ENCODE measurements at places on chromosomes 6 and 20. TPM values are rescaled to one million over a fixed set of nuclear protein-coding genes. Genes with fewer than 3 reads are reported as not detected.
A peak's percentile ranks its signal among the peaks of the same experiment; 100 is the strongest.

GRCh38 chr6:22078288-22078687, 218.5 kb downstream of the PRL start:
- no peak overlapping the region for H3K4me3 ChIP-seq
- no peaks in the 10 kb centered on the region for H3K36me3 ChIP-seq
- DNase-seq, result no peak
- no peaks in the 10 kb centered on the region for H3K4me1 ChIP-seq

- H3K27ac ChIP-seq, result no peak overlapping the region
- no peaks in the 10 kb centered on the region for H3K36me3 ChIP-seq
- no peaks in the 10 kb centered on the region for H3K27me3 ChIP-seq
- H3K4me3 ChIP-seq, result no peak overlapping the region
- DNase-seq, result no peak
- H3K4me1 ChIP-seq, result no peaks in the 10 kb centered on the region
Measured at GRCh38 chr6:14149053-14149738, 31.6 kb downstream of the CD83 start.

DNA sequence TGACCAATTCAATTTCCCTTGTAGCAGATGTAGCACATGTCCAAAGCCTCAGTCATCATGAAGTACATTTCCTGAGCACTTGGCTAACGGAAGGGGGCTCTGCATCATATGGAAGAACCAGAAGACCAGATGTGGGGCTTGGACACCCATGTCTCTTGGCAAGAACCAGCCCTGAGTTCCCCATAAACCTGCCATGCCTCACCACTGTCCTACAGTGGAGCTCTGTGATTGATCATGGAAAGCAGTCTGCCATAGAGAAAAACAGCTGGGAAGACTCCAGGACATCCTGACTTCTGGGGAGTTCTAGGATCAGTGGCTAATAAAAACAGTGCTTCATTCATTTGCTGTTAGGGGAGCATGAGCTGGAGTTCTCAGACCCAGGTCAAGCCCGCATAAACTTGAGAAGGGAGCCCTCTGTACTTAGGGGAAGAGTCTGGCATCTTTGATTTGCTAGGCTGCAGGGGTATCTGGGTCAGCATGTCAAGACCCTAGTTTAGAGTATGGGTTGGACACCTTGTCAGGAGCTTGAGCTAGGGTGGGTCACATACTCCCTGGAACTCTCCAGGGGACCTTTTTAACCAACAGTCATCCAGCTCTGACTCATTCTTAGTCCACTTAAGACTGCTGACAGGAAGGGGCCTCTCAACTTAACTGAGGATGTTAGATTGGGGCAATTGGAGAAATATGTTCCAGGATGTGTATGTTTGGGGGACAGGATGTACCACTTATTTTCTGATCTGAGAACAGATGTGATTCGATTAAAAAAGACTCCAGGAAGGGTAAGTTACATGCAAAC, 26.3 kb upstream of the TRAM2 start:
- no peak overlapping the region for H3K4me3 ChIP-seq
- no peaks in the 10 kb centered on the region for H3K27me3 ChIP-seq
- no peak for DNase-seq
- H3K27ac ChIP-seq, result no peak overlapping the region
- H3K4me1 ChIP-seq, result no peaks in the 10 kb centered on the region

DNA sequence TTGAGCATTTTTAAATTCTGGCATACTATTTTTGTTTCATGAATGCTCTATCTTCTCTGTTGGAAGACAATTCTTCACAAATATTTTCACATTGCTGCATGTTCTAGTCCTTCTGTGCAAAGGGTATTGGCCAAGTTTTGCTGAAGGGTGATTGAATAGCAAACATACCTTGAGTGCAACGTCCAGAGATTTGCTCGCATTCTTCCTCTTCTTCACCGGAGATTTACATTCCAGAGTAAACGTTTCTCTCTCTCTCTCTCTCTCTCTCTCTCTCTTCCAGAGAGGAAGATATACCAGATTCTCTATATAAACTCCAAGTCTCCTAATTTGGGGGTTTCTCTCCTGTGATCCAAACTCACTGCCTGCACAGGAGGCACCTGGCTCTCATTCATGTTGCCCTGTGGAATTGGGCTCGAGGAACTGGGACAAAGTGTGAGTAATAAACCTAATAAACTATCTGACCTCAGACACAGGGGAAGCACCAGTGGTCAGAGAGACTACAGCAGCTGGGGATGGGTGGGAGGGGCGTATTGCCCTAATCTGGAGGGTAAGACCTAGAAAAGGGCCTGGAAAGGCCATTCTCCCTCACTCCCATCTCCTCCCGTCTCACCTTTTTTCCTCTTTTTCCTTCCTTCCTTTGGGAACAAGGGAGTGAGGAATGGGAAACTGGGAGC, 1.1 kb upstream of the TREML1 start:
- no peak for DNase-seq
- no peaks in the 10 kb centered on the region for H3K4me1 ChIP-seq
- no peak overlapping the region for H3K4me3 ChIP-seq
- H3K27ac ChIP-seq, result no peak overlapping the region

DNA sequence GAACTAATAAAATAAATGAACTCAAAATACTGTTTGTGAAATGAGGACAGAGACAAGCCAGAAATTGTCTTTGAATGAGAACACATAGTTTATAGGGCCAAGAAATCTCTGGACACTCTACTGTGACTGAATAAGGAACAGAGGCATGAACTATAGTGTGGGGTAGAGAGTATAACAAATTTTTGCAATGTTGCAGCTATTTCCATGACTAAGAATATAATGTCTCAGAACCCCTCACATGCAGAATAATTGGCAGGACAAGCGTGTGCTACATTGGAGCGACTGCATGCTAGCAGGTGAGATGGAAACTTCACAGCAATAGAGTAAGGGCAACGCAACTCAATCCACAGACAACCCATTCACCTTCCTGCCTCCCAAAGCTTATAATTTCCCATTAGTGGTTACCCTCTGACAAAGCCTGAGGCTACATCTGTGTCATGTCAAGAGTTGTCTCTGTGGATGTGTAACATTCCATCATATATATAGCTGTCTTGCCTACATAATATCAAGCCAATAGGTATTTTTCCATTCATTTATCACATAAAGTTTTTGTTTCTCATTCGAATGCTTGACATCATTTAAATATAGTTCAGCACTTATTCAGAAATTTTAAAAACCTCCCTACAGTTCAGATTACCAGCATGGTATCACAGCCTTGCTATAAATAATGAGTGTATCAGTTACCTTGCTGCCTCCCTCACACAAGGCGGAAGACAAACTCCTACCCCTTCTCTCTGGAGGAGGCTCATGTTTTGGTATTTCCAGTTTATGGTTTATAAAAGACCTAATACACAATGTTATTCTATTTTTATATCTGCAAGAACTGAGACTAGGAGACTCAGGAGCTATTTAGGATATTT, 47.9 kb upstream of the ECHDC1 start:
- no peak overlapping the region for H3K27ac ChIP-seq
- H3K27me3 ChIP-seq, result no peaks in the 10 kb centered on the region
- H3K4me3 ChIP-seq, result no peak overlapping the region
- no peaks in the 10 kb centered on the region for H3K4me1 ChIP-seq

DNA sequence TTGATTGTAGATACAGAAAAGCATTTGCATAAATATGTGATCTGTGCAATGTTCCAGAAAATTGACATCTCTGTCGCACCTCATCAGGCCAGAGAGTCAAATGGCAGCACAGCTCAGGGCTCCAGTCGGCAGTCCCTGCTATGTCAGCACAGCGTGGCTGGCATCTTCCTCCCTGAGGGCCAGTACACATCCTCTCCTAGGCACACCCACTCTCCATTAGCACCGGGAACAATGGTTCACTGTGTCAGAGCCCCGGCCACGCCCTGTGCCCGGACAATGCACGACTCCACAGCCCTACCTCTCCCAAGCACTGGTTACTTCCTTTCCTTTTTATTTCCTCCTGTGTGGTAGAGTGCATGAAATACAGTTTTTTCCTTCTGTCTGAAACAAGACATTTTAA, 114.9 kb downstream of the FOXC1 start:
- no peaks in the 10 kb centered on the region for H3K4me1 ChIP-seq
- no peak overlapping the region for H3K27ac ChIP-seq
- H3K27me3 ChIP-seq, result no peaks in the 10 kb centered on the region
- no peak for DNase-seq
- H3K36me3 ChIP-seq, result no peaks in the 10 kb centered on the region
- no peak overlapping the region for H3K4me3 ChIP-seq

DNA sequence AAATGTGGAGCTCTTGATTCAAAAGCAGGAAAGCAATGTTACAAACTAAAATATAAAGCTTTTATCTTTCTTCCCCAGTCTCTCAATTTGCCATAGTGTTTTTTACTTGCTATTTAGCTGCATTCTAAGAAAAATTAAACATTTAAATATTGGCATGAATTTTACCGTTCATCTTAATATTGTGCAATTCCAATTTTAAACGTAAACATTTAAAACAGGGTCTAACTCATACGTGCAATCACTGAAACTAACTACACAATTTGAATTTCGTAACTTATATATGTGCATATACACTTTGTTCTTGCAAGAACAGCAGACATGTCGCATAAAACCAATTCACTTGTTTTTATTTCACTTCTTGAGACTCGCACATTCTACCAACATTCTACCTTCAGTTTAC, 280.8 kb upstream of the QKI start:
- no peak for DNase-seq
- no peak overlapping the region for H3K27ac ChIP-seq
- H3K4me1 ChIP-seq, result no peaks in the 10 kb centered on the region

GRCh38 chr6:155448668-155449449, 6.8 kb downstream of the NOX3 start:
- no peaks in the 10 kb centered on the region for H3K36me3 ChIP-seq
- H3K27ac ChIP-seq, result no peak overlapping the region
- no peak overlapping the region for H3K4me3 ChIP-seq
- H3K4me1 ChIP-seq, result no peaks in the 10 kb centered on the region

- H3K4me3 ChIP-seq, result peak overlapping the region; percentile 61
- no peaks in the 10 kb centered on the region for H3K27me3 ChIP-seq
Measured at GRCh38 chr6:158869826-158870648, 50.9 kb upstream of the EZR start.

DNA sequence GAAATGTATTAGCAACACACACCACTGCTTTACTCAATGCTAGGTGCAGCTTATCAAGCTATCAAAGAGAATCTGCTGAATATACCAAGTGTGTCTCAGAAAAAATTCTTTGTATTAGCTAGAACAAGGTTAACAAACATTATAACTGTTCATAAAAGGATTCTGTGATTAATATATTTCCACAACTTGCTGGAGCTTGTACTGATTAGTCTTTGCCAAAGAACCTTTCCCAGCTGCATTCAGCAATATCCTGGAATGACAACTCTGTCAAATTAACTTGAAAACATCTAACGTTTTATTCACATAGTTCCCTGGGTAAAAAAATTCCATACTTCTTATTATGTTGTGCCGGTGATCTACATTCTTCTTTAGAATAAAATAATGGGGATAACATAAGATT, 252.7 kb downstream of the FOXC1 start:
- no peak for DNase-seq
- no peaks in the 10 kb centered on the region for H3K27me3 ChIP-seq
- no peak overlapping the region for H3K27ac ChIP-seq

DNA sequence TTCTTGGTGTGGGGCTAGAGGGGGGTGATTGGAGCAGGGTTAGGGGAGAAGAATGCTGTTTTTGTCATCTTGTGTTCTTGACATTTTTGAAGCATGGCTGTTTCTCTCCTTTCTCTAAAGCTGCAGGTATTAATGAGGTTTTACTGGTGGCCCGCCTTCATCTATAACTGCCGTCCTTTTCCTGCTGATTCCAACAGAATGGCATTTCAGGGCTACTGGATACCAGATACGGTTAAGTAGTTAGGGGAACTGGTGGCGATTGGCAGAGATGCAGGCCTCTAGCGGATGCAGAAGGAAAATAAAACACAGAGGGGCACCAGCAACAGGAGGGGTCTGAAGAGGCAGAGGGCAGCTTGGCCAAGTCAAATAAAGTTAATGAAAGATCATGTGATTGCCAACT, 89.7 kb upstream of the EEF1E1 start:
- H3K4me3 ChIP-seq, result no peak overlapping the region
- no peak for DNase-seq
- no peaks in the 10 kb centered on the region for H3K36me3 ChIP-seq

- peak overlapping the region; percentile 67 for H3K4me3 ChIP-seq
- H3K4me1 ChIP-seq, result peaks cover 8% of the 10 kb centered on the region
- H3K27me3 ChIP-seq, result no peaks in the 10 kb centered on the region
- peak; percentile 68 for DNase-seq
- peak overlapping the region; percentile 81 for H3K27ac ChIP-seq
Measured at GRCh38 chr6:26241033-26241895, 123.7 kb upstream of the BTN3A2 start.

- H3K4me3 ChIP-seq, result no peak overlapping the region
- no peak for DNase-seq
- no peaks in the 10 kb centered on the region for H3K36me3 ChIP-seq
- no peak overlapping the region for H3K27ac ChIP-seq
- H3K4me1 ChIP-seq, result no peaks in the 10 kb centered on the region
Measured at GRCh38 chr20:19819149-19819548, 61.1 kb downstream of the RIN2 start.

GRCh38 chr6:128659878-128660622, 139.7 kb upstream of the PTPRK start:
- no peak overlapping the region for H3K27ac ChIP-seq
- no peak for DNase-seq
- H3K27me3 ChIP-seq, result no peaks in the 10 kb centered on the region
- no peak overlapping the region for H3K4me3 ChIP-seq

Gene APOBEC2
- not detected for total RNA-seq

Gene EEF1A2
- 0.81 TPM for total RNA-seq

Gene JPH2
- total RNA-seq, result not detected

Gene FKBP1C
- not detected for total RNA-seq

Gene TUBB2B
- not detected for total RNA-seq
